Kidney (tissue), 22 donors: ENCODE measurements at places on chromosomes 6 and 20. TPM values are rescaled to one million over a fixed set of nuclear protein-coding genes. Genes with fewer than 3 reads are reported as not detected.

DNA sequence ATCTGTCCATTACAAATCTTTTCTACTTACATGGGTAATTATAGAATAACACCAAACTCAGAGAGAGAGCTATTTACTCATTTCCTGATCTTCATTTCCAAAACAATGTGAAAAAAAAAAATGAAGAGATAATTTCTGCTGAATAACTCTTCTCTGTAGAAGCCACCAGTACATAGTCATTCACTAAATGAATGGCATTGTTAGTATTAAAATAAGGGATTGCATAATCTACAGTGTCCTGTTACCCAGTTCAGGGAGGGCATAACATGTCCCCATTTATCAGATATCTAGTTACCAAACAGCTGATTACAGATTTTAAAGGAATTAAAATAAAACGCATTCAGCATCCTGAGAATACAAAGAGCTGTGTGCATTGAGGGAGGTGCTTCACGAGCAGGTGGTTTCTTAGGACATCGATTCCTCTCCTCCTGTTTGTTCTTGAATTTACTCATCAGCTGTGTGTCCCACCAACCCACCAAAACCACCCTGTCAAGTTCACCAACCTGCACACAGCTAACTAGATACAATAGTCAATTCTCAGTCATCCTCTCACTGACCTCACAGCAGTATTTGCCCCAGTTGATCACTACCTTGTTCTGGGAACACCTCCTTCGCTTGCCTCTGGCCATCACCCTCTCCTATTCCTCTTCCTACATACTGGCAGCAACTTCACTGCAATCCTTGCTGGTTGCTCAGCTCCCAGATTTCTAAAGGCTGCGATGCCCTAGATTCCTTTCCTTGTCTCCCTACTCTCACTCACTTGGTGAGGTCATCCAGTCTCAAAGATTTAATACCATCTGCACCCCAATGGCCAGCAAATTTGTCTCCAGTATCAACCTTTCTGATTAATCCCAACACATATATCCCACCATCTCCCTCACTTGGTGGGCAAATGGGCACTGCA, 18.7 kb downstream of the CNKSR3 start:
- no peak for DNase-seq

GRCh38 chr6:11042025-11042749, 1.9 kb downstream of the ELOVL2 start:
- DNase-seq = no peak

DNA sequence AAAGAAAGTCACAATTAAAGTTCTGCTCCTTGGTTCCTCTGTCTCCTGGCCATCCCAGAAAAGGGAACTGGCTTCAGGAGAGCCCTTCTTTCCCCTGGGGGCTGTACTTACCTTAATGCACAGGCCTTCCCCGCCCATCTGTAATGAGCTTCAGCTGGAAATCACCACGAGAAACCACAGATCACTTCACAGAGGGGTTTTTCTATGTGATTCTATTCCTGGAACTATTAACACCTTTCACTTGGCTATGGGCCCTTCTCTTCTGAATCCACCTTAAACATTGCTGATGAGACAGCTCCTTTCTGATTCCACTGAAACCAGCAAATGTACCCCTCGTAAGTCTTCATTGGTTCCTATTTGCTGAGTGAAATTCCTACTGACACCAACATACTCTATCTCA, 80.7 kb downstream of the FOXF2 start:
- no peak for DNase-seq

DNA sequence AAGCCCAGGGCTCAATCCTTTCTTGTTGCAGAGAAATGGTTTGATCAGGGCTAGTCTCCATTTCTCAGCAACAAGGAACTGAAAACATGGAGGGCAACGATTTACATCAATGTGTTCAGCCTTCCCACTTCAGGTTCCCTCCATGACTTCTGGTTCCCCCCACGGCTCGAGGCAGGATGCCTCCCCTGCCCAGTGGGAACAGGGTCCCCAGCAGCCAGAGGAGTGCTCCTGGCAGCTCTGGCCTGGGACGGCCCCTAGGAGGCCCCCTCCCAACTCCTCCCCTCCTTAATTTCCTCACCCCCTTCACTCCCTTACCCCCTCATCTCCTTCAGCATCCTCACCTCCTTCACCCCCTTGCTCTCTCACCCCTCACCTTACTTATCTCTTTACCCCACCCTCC, 283.8 kb downstream of the CDC5L start:
- no peak for DNase-seq

GRCh38 chr6:1215023-1215422, 96.9 kb upstream of the FOXQ1 start:
- no peak for DNase-seq

DNA sequence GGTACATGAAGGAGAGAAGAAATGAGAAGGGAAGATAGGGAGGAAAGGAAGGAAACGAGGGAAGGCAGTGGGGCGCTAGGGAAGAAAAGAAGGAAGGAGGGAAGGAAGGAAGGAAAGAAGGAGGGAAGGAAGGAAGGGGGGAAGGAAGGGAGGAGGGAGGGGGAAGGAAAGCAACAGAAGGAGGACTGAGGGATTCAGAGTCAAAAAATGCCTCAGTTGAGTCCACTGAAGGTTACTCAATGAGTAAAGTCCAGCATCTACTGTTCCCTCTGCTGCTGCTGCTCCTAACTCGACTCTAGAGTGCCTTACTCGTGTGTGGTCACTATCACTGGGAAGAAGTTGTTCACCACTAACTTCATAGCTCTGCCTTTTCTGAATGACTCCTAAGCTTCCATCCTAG, 33.8 kb downstream of the PHACTR1 start:
- DNase-seq = no peak

DPPA5 gene
- polyA plus RNA-seq = not detected

FLOT1 gene
- polyA plus RNA-seq = 317 TPM

POU5F1 gene
- 7.9 TPM for polyA plus RNA-seq
